ENCODE measurements at places on chromosomes 13 and 19. TPM values are rescaled to one million over a fixed set of nuclear protein-coding genes. Genes with fewer than 3 reads are reported as not detected.

ZNF550 gene
- 3.3 TPM for total RNA-seq

ZNF66 gene
- total RNA-seq, result 2.5 TPM

CD70 gene
- not detected for total RNA-seq

IGFL3 gene
- total RNA-seq, result not detected

SUCLA2 gene
- 10.7 TPM for total RNA-seq

RASIP1 gene
- total RNA-seq, result 6.5 TPM

ZNF575 gene
- total RNA-seq, result 1.2 TPM

ALOX5AP gene
- 14.7 TPM for total RNA-seq

CKM gene
- total RNA-seq, result 1.2 TPM

KCNJ14 gene
- 0.38 TPM for total RNA-seq

CGB8 gene
- not detected for total RNA-seq

CCL25 gene
- total RNA-seq, result not detected

NPAS1 gene
- 0.12 TPM for total RNA-seq

DNA sequence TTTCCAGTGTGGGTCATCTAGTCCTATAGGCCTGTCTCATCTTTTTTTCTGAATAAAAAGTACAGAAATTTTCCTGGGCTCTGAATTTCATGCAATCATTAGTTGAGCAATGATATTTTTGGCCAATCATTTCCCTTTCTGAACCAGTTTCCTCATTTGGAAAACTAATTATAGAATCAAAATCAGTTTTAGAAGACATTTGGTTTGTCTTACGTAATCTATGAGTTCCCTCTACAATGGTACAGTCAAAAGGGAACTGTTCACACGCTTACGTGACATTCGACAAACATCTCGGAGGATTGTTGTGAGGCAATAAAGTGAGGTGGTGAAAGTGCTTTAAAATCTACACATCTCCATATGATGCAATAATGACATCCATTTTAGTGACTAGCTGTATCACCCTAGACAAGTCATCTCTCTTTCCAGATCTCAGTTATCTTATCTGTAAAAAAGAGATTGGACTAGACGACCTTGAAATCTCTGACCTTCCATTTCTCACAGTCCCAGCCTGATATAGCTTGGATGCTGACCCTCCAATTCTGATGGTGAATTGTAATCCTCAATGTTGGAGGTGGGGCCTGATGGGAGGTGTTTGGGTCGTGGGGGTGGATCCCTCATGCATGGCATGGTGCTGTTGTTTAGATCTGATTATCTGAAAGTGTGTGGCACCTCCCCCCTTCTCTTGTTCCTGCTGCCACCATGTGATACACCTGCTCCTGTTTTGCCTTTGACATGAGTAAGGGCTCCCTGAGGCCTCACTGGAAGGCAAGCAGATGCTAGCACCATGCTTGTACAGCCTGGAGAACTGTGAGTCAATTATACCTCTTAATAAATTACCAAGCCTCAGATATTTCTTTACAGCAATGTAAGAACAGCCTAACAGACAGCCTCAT lies 26.7 kb downstream of the FLT1 start:
- no peaks in the 10 kb centered on the region for H3K36me3 ChIP-seq
- H3K4me3 ChIP-seq, result no peak overlapping the region
- no peaks in the 10 kb centered on the region for H3K4me1 ChIP-seq
- H3K27me3 ChIP-seq, result no peaks in the 10 kb centered on the region

GRCh38 chr19:35596366-35596999 lies 10.5 kb downstream of the PMIS2 start:
- DNase-seq, result no peak
- H3K4me1 ChIP-seq, result no peaks in the 10 kb centered on the region
- H3K36me3 ChIP-seq, result no peaks in the 10 kb centered on the region
- no peaks in the 10 kb centered on the region for H3K27me3 ChIP-seq

GRCh38 chr19:38264486-38265212 lies at the start of gene SPINT2:
Gene SPINT2 (plus strand): TSS chr19:38264573. CDS start chr19:38264893, 320 bp downstream.
- peak within 1 kb of the TSS; percentile 97 for H3K27ac ChIP-seq
- H3K4me1 ChIP-seq, result peaks cover 9% of the 10 kb centered on the region
- no peaks in the 10 kb centered on the region for H3K36me3 ChIP-seq
- peak within 1 kb of the TSS; percentile 89 for H3K4me3 ChIP-seq

DNA sequence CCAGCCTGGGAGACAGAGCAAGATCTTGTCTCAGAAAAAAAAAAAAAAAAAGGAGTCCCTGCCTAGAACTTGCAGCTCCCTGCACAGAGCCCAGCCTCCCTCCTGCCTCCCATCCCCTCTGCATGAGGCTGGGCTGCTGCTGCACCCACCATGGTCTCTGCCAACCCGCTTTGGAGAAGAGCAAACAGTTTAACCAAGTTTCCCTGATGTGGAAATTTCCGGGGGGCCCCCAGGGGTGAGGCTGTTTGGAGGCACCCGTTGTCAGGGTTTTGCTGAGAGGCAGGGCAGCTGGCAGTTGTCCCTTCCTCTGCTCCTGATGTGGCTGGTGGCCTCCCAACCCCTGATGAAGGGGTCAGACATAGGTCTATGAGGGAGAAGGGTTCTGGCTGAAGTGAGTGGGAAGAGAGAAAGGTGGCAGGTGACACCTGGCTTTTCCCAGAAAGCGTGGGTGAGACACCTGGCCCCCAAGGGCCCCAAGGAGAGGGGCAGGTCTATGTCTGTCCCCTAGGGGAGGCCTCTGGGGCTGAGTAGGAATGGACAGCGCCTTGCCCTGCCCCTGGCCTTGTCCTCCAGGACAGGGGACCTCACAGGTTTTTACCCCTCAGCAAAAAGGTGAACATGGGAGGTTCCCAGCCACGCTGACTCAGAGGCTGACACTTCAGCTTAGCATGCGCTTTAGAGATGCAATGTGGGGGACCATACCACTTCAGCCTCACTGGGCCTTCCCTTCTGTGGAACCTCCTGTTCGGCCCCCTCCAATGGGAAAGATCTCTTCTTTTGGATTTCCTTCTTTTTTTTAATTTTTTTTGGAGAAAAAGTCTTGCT lies 5.5 kb downstream of the LRP3 start:
- H3K27me3 ChIP-seq, result no peaks in the 10 kb centered on the region
- H3K4me1 ChIP-seq, result peaks cover 6% of the 10 kb centered on the region
- DNase-seq, result no peak
- no peak overlapping the region for H3K27ac ChIP-seq

- H3K27ac ChIP-seq, result no peak overlapping the region
- no peak for DNase-seq
- H3K4me3 ChIP-seq, result no peak overlapping the region
- no peaks in the 10 kb centered on the region for H3K27me3 ChIP-seq
Observed at GRCh38 chr13:71629167-71629566, 237.8 kb downstream of the DACH1 start.

DNA sequence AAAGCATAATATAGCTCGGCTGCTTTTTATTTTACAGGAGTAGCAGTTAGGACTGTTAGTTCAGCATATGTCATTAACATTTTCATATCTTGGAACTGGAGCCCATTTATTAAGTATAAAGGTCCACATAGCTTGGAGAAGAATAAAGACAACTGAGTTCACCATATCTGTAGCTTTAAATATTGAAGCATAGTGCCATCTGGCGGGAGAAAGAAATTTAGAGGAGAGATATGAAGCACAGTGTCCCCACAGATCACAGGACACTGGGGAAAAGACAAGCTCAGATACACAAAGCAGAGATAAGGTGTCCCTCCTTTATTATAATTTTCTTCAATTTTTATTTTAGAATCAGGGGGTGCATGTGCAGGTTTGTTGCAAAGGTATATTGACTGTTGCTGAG lies 104.7 kb upstream of the FREM2 start:
- H3K36me3 ChIP-seq, result no peaks in the 10 kb centered on the region
- H3K4me3 ChIP-seq, result no peak overlapping the region
- no peak overlapping the region for H3K27ac ChIP-seq
- no peaks in the 10 kb centered on the region for H3K4me1 ChIP-seq

- H3K27ac ChIP-seq, result no peak overlapping the region
- H3K36me3 ChIP-seq, result no peaks in the 10 kb centered on the region
- H3K27me3 ChIP-seq, result no peaks in the 10 kb centered on the region
- no peaks in the 10 kb centered on the region for H3K4me1 ChIP-seq
- H3K4me3 ChIP-seq, result no peak overlapping the region
Observed at GRCh38 chr19:39351537-39352064, 9.4 kb downstream of the SAMD4B start.

- no peak overlapping the region for H3K27ac ChIP-seq
- no peaks in the 10 kb centered on the region for H3K27me3 ChIP-seq
- H3K36me3 ChIP-seq, result no peaks in the 10 kb centered on the region
- peak; percentile 45 for DNase-seq
Observed at GRCh38 chr19:45774765-45775164, 5.7 kb upstream of the SIX5 start.

DNA sequence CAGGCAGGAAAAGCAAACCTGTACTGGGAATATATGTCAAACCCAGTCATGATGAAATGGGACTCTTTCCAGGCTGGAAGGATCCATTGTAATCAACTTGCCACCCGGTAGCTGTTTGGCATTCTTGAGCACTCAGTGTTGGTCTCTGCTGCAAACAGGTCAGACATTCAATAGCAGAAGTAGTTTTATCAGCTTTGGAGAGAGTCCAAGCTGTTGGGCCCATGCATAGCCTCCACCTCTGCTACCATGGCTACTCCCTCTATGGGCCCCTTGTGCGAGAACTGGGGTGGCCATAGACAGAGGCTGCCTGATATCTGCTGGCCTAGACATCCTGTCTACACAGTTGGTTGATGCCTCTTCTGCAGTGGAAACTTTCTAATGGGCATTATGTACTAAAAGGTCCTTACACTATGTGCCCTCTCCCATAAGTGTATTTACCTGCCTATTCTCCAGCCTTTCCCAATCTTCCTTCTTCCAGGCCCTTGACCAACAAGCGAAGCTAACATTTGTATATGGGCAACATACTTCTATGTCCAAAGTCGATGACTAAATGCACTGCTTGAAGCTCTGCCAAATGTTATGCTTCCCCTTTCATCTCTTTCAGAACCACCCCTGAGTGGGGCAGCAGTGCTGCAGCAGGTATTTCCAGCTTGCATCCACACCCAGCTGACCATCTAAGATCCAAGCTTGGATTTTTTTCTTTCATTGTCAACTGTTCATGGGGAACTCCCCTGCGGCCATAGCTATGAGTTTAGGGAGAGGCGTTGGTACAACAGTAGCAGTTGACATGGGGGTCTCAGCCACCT lies 5.3 kb upstream of the RNF6 start:
- no peaks in the 10 kb centered on the region for H3K36me3 ChIP-seq
- no peaks in the 10 kb centered on the region for H3K4me1 ChIP-seq
- no peaks in the 10 kb centered on the region for H3K27me3 ChIP-seq

DNA sequence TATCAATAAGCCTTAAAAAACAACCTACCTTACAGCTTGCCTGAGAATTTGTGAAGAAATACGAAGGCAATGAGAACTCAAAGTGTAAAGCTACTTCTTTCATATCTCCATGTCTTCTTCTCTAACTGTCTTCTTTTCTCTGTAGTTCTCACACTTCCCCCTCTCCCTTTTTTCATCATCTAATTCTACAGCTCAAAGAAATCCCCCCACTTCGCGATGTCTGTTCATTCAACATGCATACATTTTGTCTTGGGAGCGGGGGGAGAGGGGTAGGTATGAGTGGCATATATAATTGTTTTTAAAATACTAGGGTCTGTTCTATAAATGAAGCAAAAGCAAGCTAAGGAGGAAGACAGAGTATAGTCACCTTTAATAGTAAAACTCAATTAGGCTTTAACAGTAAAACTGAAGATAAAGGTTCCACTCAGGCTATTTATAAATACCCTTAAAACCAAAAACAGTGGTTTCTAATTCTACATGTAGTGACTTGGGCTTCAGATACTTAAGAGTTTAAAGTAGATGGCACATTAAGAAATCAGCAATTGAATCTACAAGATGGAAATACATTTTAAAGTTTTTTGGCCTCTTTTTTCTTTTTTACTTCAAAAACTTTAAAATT lies 106.9 kb downstream of the KLF12 start:
- H3K4me3 ChIP-seq, result no peak overlapping the region
- no peak overlapping the region for H3K27ac ChIP-seq
- no peaks in the 10 kb centered on the region for H3K36me3 ChIP-seq

- no peaks in the 10 kb centered on the region for H3K27me3 ChIP-seq
- H3K4me1 ChIP-seq, result no peaks in the 10 kb centered on the region
- no peaks in the 10 kb centered on the region for H3K36me3 ChIP-seq
- no peak overlapping the region for H3K27ac ChIP-seq
Observed at GRCh38 chr13:85040215-85040614, 759.0 kb downstream of the SLITRK6 start.

GRCh38 chr19:12833738-12834565 lies 427 bp downstream of the RTBDN start:
- no peak for DNase-seq
- H3K4me3 ChIP-seq, result peak overlapping the region; percentile 12
- H3K36me3 ChIP-seq, result no peaks in the 10 kb centered on the region
- no peaks in the 10 kb centered on the region for H3K27me3 ChIP-seq
- H3K4me1 ChIP-seq, result no peaks in the 10 kb centered on the region

DNA sequence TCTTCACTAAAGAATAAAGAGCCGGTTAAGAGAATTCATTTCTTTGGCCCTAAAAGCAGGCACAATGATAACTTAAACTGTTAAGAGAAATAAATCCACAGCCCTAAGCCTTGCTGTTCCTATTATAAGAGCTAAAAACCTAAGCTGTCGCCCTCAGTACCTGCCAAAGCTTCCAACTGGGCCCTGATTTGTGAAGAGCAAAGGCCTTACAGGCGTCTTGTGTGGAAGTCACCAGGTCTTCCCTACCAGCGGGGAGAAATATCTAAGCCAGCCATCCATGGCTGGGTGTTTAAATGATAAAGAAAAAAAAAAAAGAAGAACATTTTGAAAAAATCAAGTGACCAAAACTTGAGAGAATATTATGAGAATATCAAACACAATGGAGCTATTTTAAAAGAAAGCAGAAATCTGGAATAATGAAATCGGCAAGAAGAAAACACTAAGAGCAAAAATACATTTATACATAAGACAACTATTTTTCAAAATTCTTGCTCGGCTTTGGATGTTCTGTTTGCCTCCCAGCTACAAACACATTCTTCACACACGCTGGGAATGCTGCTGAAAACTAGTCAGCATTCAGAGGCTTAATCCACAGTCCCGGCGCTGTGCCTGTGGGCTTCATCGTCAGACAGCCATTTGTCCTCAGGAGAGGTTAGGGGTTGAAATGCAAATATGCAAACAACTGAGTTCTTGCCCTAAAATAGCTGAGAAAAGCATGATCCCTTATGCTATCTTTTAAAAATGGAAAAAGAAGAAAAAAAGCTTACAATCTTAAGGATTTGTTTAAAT lies 89.8 kb upstream of the LSM14A start:
- H3K36me3 ChIP-seq, result no peaks in the 10 kb centered on the region
- no peak overlapping the region for H3K4me3 ChIP-seq
- no peaks in the 10 kb centered on the region for H3K4me1 ChIP-seq
- no peaks in the 10 kb centered on the region for H3K27me3 ChIP-seq

DNA sequence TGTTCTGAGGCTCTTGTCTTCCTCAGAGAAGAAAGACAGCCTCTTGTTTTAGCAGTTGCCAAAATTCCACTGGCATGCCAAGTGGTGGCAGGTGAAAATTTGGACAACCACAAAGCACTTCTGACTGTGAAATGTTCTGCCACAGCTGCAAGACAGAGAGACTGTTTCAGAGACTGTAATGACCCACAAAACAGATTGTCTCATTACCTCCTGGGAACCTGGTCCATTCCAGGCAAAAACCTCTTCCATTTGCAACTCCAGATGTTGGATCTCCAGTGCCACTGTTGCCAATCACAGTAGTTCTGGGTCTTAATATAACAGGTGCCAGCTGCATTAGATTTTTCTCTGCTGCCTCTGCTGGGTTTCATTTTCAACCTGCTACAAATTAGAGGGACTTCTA lies 911.5 kb downstream of the UQCRFS1 start:
- DNase-seq, result no peak
- no peaks in the 10 kb centered on the region for H3K36me3 ChIP-seq
- no peaks in the 10 kb centered on the region for H3K4me1 ChIP-seq
- H3K27me3 ChIP-seq, result no peaks in the 10 kb centered on the region
- H3K4me3 ChIP-seq, result no peak overlapping the region

GRCh38 chr13:35887115-35887666 lies 244.0 kb downstream of the DCLK1 start:
- no peak overlapping the region for H3K4me3 ChIP-seq
- no peak overlapping the region for H3K27ac ChIP-seq
- no peaks in the 10 kb centered on the region for H3K36me3 ChIP-seq
- no peaks in the 10 kb centered on the region for H3K27me3 ChIP-seq
- DNase-seq, result no peak
- H3K4me1 ChIP-seq, result no peaks in the 10 kb centered on the region

All from pancreas (tissue), 10 donors.